Stimulated activated CD8-positive, alpha-beta memory T cell treated with anti-CD3 and anti-CD28 coated beads, Interleukin-7, amount 100 ng/mL, for 1 hour (primary cell): ENCODE measurements at places on chromosomes 5 and 9.

GRCh38 chr5:172841256-172841655, 7.2 kb downstream of the ERGIC1 start:
- no peak for DNase-seq

DNA sequence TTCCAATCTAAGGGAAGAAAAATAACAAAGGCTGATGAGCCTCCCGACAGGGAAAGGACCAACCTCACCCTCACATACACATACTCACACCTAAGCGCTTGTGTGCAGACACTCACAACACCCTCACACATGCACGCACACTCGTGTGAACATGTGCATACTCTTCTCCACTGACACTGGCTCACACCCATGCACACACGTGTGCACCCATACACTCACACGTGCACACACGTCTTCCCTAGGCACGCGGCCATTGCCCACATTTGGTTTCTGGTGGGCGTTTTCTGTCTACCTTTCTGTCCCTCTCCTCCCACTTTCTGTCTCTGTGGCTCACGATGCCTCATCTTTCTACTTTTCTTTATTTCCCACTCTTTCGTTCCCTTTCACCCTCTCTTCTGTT, 169.7 kb upstream of the MVB12B start:
- DNase-seq = no peak

GRCh38 chr9:85702726-85703289, 38.9 kb downstream of the AGTPBP1 start:
- no peak for DNase-seq

DNA sequence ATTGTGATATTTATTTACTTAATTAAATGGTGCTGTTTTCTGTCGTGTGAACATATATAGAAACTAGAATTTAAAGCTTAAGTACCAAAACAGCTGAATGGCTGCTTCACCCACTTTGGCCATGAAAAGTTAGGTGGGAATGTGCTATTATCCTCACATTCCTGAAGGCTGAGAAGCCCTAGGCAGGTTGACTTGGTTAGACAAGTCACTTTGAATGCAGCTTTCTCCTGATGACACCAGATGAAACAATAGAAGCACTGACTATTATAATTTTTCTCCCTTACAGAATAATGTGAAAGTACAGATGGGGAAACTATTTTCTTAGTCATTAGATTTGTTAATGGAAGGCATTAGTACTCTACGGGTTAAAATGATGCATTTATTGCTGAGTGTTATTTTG, 65.1 kb upstream of the C5orf46 start:
- no peak for DNase-seq

DNA sequence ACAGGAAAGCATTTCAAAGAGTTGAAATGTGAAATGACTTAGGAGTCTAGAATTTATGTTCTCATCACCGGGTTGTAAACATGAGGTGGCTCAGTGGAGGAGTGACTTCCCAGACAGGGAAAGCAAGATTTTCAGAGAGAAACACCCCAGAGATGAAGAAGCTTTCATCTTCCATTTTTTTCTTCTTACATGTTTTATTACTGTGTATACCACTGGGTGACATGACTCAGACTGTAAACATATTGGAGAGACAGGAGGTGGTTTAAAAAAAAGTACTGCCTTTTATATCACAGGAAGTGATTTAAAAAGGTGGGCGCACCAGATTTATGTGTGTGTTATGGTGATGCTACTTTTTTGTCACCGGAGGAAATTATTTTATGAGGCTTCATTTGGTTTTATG, 209.1 kb upstream of the TUT7 start:
- DNase-seq = no peak

DNA sequence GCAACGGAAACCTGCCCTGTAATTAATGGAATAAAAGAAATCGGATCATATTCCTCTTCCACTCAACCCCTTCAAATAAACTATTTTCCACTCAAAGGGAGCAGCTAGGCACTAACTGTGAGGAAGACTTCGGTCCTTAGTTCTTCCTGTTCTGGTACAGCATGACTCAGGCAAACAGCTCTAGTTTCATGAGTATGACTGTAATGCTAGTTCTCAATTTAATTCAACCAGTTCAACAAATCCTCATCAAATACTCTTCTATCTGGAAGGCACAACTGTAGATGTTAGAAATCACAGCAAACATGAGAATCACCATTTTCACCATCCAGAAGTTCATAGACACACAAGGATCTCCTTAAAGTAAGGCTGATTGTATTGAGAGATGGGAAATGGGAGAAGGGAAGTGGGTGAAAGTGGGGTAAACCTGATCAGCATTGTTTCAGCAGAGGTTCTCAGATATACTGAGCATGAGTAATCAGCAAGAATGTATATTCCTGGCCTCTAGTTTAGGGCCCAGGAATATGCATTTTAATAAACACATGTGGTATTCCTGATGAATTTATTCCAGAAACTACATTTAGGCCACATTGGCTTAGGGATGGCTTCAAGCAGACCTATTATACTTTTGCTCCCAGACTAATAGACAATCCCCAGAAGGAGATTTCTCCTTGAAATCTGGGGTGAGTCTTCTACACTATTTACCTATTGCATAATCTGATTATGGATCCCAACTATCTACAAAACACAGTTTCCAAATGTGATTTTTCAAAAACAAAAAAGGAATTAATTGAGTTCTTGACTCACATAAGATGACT, 141.1 kb upstream of the SLC12A2 start:
- no peak for DNase-seq

DNA sequence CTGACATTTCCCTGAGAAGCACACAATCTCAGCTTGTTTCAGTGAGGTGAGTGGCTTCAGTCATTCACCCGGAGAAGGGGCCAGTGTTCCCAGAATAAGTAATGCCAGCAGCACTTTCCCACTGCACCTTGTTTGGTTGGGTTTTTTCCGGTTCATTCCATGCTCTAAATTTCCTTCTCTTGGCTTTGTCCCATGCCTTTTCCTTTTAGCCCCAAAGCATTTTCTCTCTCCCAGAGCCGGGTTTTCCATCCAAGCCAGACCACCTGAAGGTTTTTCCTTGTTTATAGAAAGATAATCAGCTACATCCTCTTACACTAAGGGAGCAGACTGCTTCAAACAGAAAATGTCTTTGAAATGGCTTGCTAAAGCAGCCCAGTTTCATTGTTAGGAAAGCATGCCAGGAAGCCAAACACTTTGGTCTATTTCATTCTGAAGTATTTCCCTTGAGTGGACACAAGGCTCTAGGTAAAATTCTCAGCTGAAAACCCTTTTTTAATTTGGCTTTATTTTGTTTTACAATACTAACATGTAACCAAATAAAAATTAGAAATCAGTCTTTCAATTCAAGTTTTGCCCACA, 501.6 kb downstream of the DTWD2 start:
- DNase-seq = no peak

- DNase-seq = no peak
These were observed 81.6 kb downstream of the NDUFS4 start for GRCh38 chr5:53642061-53642460.

DNA sequence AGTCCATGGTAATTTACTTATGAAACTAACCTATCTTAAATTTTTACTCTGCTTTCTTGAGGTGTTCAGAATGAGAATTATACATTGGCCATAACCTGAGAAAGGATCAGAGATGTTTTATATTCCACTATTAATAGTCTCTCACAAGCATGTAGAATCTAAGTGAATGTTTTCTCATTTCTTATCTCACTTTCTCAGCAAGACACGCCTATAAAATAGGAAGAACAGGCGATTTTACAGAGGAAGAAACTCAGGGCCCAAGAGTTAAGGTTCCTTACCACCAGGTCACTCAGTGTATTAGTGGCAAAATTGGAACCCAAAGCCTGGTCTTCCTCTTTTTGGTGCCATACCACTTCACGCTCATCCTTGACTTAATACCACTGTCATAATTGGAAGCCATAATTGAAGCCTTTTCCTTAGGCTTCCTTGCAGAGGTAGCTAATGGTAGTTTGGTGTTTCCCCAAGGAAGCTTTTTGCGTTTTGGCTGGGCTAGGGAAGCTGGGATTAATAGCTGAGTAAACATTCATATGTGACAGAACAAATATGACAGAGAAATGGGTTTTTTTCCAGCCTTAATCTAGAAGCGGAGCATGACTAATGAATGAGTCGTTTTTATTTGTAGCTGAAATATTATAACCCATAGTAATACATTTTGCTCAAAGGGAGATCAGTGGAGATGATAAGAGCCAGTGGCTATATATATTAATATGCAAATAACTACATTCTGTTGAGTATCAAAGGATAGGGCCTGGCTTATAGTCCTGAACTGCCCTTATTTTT, 16.9 kb downstream of the HMGXB3 start:
- DNase-seq = no peak

- no peak for DNase-seq
These were observed 56.0 kb downstream of the WHRN start for GRCh38 chr9:114449236-114449635.

GRCh38 chr5:53087171-53087570, 22.4 kb downstream of the MOCS2 start:
- no peak for DNase-seq

GRCh38 chr9:134010310-134011173, 14.7 kb upstream of the BRD3OS start:
- no peak for DNase-seq

GRCh38 chr5:28046596-28046995, 1008.2 kb upstream of the CDH9 start:
- DNase-seq = no peak

DNA sequence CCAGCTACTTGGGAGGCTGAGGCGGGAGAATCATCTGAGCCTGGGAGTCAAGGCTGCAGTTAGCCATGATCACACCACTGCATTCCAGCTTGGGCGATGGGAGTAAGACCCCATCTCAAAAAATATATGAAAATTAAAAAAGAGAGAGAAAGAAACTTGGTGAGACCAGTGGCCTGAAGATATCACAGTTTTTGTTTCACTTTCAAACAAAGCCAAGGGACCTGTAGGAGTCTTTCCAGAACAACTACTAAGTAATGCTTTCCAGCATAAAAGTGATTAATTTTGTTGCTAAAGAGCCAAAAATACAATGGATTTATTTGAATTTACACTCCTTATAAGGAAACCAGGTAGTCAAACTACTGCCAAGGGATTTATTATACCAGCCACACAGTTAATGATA, 23.5 kb downstream of the GKAP1 start:
- no peak for DNase-seq

GRCh38 chr5:159427180-159428012, 97.1 kb upstream of the IL12B start:
- DNase-seq = no peak

DNA sequence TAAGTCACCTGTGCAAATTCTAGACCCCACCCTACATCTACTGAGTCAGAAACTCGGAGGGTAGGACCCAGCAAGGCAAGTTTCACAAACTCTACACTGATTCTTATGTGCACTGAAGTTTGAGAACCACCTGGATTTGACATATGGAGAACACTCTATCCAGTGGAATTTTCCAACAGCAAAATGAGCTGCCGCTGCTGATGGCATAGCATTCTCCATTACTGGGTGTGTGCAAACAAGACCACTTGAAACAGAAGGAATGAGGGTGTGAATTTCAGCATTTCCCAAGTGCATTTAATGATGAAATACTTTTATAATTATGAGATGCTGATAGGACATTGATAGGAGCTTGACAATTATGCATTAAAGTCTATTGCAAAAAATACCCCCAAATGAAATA, 229.1 kb upstream of the IL12B start:
- DNase-seq = no peak

DNA sequence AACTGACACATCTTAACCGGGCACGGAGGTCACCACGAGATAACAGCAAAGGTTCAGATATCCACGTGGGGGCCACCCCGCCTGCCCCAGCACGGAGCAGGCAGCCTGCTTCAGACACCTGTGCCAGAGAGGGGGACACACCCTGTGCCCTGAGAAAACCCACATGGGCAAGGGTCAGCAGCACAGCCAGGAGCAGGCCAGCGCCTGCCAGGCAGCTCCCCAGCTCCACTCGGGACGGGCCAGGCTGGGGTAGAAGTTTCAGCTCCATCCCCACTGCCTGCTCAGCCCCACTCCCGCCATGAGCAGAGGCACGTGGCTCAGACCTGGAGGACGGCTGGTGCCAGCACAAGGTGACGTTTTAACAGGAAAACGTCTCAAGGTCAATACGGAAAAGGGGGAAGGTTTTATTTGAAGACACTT, 22.2 kb downstream of the SLC12A7 start:
- DNase-seq = no peak

GRCh38 chr5:126101901-126102300, 321.3 kb upstream of the GRAMD2B start:
- no peak for DNase-seq

DNA sequence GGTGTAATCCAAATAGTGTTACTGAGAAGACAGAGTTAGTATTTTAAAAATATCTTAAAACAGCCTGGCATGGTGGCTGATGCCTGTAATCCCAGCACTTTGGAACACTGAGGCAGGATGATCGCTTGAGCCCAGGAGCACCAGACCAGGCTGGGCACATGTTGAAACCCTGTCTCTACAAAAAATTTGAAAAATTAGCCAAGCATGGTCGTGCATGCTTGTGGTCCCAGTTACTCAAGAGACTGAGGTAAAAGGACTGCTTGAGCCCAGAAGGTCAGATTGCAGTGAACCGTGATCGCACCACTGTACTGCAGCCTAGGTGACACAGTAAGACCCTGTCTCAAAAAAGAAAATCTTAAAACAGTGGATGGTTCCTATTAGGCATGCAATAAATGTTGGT, 12.4 kb downstream of the IFNA1 start:
- no peak for DNase-seq

GRCh38 chr5:148740966-148741742, 85.3 kb upstream of the ADRB2 start:
- no peak for DNase-seq

GRCh38 chr9:13386316-13386715, 106.8 kb upstream of the MPDZ start:
- no peak for DNase-seq
